ENCODE measurements at places on chromosomes 1 and 21. TPM values are rescaled to one million over a fixed set of nuclear protein-coding genes. Genes with fewer than 3 reads are reported as not detected.
A peak's percentile ranks its signal among the peaks of the same experiment; 100 is the strongest.

DNA sequence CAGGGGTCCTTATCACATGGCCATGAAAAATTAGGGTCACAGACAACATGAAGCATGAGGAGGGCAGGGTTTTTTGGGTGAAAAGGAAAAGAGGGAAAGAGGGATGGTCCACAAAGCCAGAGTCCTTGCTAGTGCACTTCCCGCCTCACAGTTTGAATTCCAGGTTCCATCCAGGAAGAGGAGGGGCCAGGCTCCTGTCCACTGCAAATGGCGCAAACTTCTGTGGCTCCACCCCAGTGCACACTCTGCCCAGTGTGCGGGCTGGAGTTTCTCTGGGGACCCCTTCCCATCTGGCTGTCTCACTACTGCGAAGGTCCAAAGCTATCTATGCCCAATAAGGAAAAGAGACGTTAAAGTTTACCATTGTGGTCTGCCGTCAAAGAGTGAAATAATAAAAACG, 17.8 kb downstream of the AIM2 start:
- no peak for DNase-seq

- no peak for DNase-seq
These were observed 4.4 kb downstream of the TAL1 start for GRCh38 chr1:47227341-47228232.

DNA sequence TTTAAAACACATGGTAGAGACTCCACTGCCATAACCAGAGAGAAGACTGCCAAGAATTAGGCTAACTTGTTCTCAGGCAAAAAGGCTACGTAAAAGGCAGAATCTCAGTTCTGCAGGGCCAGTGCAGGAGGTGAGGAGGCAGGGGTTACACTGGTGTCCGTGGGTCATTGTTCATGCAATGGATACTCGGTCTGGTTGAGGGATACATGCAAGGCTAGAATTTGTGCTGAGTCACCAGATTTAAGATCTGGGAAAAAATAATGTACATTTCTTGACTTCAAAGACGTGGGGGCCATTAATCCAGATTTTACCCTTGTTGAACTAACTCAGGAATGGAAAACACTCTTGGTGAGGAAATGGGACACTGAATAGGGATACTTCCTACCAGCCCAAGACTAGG, 52.3 kb upstream of the DPH5 start:
- no peak for DNase-seq

GRCh38 chr1:243528459-243529121, 272.7 kb downstream of the SDCCAG8 start:
- DNase-seq = no peak

DNA sequence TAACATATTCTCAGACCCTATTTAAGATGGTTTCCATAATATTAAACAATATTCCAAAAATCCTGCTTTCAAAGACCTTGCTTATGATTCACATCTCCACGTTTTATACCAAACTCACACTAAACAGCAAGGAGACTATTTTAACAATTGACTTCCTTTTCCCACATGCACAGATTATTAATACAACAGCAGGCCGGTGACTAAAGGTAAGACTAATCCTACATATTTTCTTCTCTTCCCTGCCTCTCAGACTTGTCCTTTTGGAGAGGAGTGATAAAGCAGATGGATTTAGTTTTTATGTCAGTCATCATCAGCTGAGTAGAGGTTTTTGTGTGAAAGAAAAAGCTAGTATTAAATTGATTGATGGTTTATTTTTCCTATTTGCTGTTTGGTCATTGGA, 400.6 kb downstream of the NTNG1 start:
- no peak for DNase-seq

DNA sequence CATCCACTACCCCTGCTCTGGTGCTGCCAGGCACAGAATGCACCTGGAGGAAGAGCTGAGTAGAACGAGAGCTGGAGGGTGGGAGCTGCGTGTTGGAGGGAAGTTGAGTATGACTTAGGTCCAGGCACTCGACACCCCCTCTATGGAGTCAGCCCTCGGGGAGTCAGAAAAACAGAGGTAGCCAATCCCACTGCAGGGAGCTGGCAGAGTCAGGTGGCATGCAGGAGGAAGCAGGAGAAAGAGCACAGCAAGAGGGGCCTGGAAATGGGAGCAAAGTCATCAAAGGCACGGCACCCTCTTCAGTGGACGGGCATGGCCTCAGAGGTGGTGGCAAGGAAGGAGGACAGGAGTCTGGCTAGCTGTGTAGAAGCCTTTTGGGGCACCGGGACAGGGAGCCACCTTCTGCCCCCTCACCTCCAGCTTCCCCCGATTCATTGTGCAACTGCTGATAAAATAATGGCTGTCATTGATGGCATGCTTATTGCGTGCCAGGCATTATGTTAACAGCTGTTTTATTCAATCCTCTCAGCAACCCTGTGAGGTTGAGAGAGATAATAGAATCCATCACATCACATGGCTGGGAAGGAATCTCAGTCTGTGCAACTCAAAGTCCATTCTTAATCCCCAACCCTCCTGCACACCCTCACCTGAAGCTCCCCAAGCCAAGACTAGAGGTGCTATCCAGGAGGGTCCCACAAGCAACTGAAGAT, 42.0 kb downstream of the C1orf198 start:
- peak; percentile 49 for DNase-seq

DNA sequence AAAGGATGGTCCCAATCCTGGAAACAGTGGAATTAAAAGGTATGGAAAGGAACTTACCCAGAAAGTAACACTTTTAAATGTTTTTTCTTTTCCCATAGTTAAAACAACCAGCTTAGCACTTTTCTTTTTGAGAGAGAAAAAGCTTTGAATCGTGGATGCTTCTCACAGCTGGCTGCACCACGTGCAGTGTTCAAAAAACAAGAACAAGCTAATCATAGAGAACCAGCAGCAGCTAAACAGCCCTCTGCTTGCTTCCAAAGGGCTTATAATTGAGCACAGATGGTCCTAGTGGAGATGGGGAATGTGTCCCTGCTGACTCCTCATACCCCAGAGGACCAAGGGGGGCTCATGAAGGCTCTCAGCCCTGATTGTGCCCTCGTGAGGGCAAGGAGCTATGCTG, 26.4 kb downstream of the UTP25 start:
- DNase-seq = no peak

DNA sequence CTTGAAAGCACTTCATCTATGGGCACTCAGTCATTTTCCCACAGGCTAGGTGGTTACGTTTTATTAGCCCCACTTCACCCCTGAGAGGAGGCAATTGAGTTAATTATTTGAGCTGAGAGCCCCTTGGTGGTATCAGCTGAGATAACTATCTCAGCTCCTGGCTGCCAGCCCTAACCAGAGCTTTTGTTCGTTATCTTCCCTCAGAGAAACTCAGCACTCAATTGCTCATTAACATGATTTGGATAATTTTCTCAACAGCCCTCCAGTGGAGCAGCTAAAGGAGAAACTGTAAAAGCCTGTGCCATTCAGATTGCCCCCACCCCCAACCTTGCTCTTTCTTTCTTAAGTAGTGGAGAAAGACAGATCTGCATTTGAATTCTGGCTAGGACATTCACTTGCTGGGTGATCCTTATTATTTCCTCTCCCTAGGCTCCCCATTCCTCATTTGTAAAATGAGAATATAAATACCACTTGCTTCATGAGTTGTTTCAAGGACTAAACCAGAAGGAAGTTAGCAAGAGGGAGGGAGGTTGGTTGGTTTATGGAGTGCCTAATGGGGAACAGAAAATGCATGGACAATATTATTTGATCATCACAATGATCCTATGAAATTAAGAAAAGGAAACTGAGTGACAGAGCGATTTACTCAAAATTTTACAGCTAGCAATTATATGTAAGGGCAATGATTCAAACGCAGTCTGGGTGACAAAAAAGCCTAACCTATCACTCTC, 218.7 kb upstream of the FGGY start:
- peak; percentile 84 for DNase-seq

DNA sequence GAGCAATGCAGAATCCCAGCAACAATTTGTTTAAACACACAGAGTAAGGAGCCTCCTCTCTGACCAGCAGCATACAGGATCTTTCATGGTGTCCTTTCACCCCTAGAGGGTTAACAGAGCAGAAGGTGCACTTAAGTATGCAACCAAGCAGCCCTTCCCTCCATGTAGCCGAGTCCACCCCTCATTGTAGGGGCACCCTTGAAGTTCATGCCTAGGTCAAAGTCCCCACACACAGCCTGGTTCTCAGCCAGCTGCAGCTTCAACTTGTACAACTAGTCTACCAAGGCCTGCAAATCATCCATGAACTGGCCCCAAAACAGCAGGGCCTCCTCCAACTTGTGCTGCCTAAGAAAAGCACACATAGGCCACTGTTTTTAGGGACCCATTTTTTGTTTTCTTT, 7.0 kb upstream of the BMP8B start:
- no peak for DNase-seq

GRCh38 chr1:101300916-101301315, 64.1 kb downstream of the S1PR1 start:
- no peak for DNase-seq

GRCh38 chr1:52751589-52752483, 25.6 kb downstream of the ZYG11B start:
- peak; percentile 82 for DNase-seq

DNA sequence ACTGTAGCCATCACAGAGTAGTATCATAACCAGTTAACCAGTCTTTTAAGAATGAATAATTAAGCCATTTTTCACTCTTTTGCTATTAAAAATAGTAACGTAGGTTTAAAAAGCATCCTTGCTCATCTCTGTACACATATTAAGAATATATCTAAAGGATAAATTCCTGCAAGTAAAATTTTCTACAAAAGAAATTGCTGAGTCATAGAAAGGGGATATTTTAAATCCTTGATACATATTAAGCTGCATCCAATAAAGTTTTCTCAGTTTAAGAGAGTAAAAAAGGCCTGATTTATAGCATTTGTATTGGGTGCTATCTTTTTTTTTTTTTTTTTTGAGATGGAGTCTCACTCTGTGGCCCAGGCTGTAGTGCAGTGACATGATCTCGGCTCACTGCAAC, 1.9 kb upstream of the CTH start:
- no peak for DNase-seq

DNA sequence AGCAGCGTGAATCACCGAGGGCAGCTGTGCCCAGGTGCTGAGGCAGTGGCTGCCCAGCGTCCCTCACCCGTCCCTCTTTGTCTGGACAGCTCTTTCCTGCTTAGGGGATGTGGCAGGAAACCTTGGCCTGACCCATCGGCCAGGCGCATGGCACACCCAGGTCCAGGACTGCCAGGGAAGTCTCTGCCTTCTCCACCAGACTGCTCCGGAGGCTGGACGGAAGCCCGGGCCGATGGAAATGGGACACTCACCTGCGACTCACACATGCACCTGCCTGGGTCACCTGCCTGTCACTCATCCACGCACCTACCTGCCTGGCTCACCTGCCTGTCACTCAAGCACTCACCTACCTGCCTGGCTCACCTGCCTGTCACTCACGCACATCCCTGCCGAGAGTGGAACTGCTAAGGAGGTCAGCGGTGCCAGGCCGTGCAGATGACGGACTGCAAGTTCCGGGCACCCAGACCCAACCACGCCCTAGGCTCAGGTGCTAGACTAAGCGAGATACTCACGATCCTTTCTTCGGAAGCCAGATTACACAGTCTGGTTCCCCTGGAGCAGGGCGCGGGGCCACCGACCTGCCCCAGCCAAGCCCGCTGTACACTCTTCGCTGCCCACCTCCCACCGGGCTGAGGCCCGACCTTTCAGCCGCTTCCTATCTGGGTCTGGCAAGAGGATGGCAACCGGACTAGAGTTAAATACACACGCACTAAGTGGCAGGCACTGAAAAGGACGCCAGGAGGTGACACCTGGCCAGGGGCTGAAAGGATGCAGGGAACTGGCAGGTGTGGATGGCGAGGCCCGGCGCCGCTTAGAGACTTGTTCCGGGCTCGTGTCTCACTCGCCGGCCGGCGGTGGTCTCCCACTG, 1.1 kb downstream of the UBE2J2 start:
- no peak for DNase-seq

Gene FAM151A
- not detected for total RNA-seq

Gene C1orf115
- total RNA-seq = 18.2 TPM

Gene AMY1C
- total RNA-seq = 22.2 TPM

Gene TTC22
- total RNA-seq = 3.4 TPM

Gene SUSD4
- total RNA-seq = 17.0 TPM

Gene B3GALT5
- 0.94 TPM for total RNA-seq

All from lung (tissue), 17 donors.